Hepatocyte (in vitro differentiated cells): ENCODE measurements at places on chromosomes 2 and 18. TPM values are rescaled to one million over a fixed set of nuclear protein-coding genes. Genes with fewer than 3 reads are reported as not detected.

GRCh38 chr2:177547122-177547521 lies 154.5 kb downstream of the AGPS start:
- H3K27me3 ChIP-seq = no peaks in the 10 kb centered on the region
- no peak for DNase-seq
- H3K27ac ChIP-seq = no peak overlapping the region
- H3K36me3 ChIP-seq = no peaks in the 10 kb centered on the region
- H3K4me3 ChIP-seq = no peak overlapping the region

Gene CCDC150
- total RNA-seq = 5.5 and 6.2 TPM in 2 replicates

GRCh38 chr2:75381032-75381431 lies 179.7 kb downstream of the EVA1A start:
- H3K27me3 ChIP-seq = no peaks in the 10 kb centered on the region
- DNase-seq = no peak
- H3K27ac ChIP-seq = no peak overlapping the region
- no peak overlapping the region for H3K4me3 ChIP-seq
- H3K36me3 ChIP-seq = no peaks in the 10 kb centered on the region
- no peaks in the 10 kb centered on the region for H3K4me1 ChIP-seq

- DNase-seq = peak; percentile 67
- H3K27ac ChIP-seq = no peak overlapping the region
- H3K4me3 ChIP-seq = no peak overlapping the region
- H3K4me1 ChIP-seq = no peaks in the 10 kb centered on the region
- H3K36me3 ChIP-seq = no peaks in the 10 kb centered on the region
- no peaks in the 10 kb centered on the region for H3K27me3 ChIP-seq
These were observed 20.1 kb upstream of the YES1 start for GRCh38 chr18:832085-832681.

GRCh38 chr18:10291568-10291981 lies 162.9 kb upstream of the APCDD1 start:
- peak; percentile 23 for DNase-seq
- H3K4me3 ChIP-seq = no peak overlapping the region
- H3K36me3 ChIP-seq = no peaks in the 10 kb centered on the region
- H3K27me3 ChIP-seq = no peaks in the 10 kb centered on the region
- H3K4me1 ChIP-seq = peaks cover 7% of the 10 kb centered on the region

Gene GALNT3
- total RNA-seq = 48.1 and 49.9 TPM in 2 replicates

Gene UGT1A10
- total RNA-seq = not detected in 2 replicates

- peaks cover 5% of the 10 kb centered on the region for H3K4me1 ChIP-seq
- H3K27ac ChIP-seq = no peak overlapping the region
- H3K27me3 ChIP-seq = no peaks in the 10 kb centered on the region
- no peak for DNase-seq
- H3K36me3 ChIP-seq = no peaks in the 10 kb centered on the region
- H3K4me3 ChIP-seq = no peak overlapping the region
These were observed 18.7 kb upstream of the SLC1A4 start for GRCh38 chr2:64970495-64970894.

DNA sequence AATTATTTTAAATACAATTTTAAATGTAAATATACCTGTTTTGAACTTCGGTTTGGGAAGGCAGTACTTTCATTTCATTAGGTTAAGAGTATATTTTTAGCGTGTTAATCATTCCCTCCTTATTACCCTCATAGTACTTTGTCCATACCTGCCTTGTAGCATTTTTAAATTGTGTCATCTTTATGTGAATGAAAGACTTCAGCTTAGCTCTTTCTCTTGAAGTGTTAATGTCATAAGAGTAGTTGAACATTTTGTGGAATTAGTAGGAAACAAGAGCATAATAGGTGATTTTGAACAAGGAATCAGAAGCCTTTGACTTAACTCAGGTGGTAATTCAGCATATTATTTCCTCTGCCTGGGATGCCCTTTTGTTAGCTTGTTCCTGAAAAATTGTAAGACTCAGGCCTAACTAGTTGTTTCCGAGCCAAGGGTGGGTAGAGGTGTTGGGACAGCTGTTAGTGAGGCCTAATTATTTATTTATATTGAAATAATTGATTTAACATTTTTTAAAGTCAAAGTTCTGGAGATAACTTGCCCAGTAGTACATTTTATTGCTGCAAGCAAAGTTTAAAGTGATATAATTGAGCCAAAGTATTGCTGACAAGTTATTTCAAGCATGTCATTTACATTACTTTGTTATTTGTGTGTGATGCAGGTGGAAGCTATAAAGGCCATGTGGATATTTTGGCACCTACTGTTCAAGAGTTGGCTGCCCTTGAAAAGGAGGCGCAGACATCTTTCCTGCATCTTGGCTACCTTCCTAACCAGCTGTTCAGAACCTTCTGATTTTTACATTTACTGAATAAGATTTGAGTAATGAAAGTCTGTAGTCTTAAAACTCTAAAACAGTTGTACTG lies 38.7 kb downstream of the DDX1 start:
- no peak for DNase-seq
- H3K4me1 ChIP-seq = no peaks in the 10 kb centered on the region
- H3K27ac ChIP-seq = no peak overlapping the region
- H3K27me3 ChIP-seq = no peaks in the 10 kb centered on the region
- peaks cover 5% of the 10 kb centered on the region for H3K36me3 ChIP-seq

DNA sequence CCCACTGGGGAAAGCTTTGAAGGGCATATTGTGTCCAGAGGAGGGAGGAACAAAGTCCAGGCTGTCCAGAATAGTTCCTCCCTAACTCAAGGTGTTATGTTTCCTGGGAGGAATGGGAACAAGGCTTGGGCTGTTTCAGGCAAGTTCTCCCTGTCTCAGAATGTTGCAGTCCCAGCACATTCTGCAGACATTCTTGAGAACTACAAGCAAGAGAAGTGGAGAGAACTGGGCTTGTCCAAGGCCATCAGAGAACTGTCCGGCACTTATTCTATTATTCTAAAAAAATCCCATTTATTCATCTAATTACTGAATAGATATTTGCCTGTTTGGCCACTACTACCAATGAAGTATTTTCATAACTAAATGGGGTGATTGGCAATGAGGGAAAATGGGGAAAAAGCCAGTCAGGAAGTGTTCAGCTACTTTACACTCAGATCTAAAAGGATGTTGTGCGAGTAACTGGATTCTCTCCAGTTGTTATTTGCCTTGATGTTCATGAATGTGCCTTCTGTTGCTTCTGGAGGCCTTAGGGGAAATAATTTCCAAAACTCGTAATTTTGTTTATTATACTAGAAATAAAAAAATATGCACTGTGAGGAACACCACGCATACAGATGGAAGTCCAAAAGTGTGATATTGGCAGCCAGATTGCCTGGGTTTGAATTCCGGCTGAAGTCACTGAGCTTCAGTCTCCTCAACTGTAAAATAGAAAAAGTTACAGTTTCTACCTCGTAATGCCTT lies 300.1 kb upstream of the RND3 start:
- H3K27me3 ChIP-seq = no peaks in the 10 kb centered on the region
- no peaks in the 10 kb centered on the region for H3K36me3 ChIP-seq
- peak; percentile 13 for DNase-seq
- H3K4me1 ChIP-seq = peaks cover 13% of the 10 kb centered on the region
- H3K4me3 ChIP-seq = no peak overlapping the region
- H3K27ac ChIP-seq = peak overlapping the region; percentile 19

- H3K4me1 ChIP-seq = no peaks in the 10 kb centered on the region
- H3K27me3 ChIP-seq = no peaks in the 10 kb centered on the region
- no peak overlapping the region for H3K4me3 ChIP-seq
- no peak overlapping the region for H3K27ac ChIP-seq
These were observed 8.3 kb upstream of the ZC3H15 start for GRCh38 chr2:186477790-186478189.

Gene VAPA
- 267 and 324 TPM in 2 replicates for total RNA-seq

GRCh38 chr2:68799140-68800026 lies 64.8 kb downstream of the ARHGAP25 start:
- no peaks in the 10 kb centered on the region for H3K36me3 ChIP-seq
- H3K4me1 ChIP-seq = no peaks in the 10 kb centered on the region
- no peak for DNase-seq
- no peak overlapping the region for H3K4me3 ChIP-seq

DNA sequence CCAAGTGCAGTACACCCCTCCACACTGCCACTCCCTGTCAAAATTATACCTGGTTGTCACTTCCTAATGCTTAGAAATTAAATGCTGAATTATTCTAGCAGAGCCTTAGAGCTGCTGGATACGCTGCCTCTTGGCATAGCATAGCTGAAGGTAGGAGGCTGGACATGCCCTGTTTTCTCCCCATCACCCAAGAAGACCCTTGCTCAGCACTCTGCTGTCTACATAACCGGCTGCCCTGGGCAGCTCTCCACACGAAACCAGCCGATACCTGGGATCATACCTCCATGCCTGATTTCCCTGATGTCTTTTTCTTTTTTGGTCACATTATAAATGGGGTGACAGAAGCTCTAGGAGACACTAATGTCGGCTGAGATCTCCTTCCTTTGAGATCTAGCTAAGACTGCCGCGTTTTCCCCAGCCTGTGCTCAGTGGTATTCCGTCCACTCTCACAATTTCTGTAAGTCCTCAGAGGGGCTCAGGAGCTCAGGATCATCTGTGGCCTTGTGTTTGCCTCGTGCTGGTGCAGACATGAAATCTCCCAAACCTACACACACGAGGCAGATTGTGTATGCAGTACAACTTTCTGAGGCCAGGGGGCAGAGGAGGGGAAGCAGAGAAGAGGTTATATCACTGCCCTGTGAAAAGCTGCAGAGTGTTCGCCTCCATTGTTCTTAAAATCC lies 13.5 kb upstream of the ZAP70 start:
- H3K4me3 ChIP-seq = no peak overlapping the region
- DNase-seq = peak; percentile 74
- no peak overlapping the region for H3K27ac ChIP-seq

Gene SLC11A1
- total RNA-seq = 0.60 and 0.72 TPM in 2 replicates

Gene GALR1
- total RNA-seq = 0.07 and 0.36 TPM in 2 replicates

DNA sequence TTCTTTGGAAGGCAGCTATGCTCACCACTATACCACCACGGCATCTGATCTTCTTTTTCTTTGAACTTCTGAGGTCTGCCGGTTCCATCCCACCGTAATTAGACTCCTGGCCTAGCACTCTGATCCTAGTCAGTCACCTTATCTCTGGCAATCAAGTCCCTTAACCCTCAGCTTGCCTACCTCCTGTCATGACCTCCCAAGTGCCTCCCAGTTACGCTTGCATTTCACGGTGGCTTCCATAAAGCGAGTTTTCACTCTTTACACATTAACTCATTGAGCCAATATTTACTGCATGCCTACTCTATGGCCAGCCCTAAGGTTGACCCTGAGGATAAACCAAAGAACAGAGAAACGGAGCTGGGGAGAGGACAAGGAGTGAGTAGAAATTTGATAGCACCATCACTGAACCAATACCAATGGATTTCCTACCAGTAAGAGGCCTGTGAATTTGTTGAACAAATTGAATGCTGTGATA lies 37.8 kb upstream of the TMEM182 start:
- no peaks in the 10 kb centered on the region for H3K36me3 ChIP-seq
- no peak overlapping the region for H3K27ac ChIP-seq
- peak; percentile 10 for DNase-seq
- H3K4me3 ChIP-seq = no peak overlapping the region
- no peaks in the 10 kb centered on the region for H3K4me1 ChIP-seq
- no peaks in the 10 kb centered on the region for H3K27me3 ChIP-seq

- no peak overlapping the region for H3K4me3 ChIP-seq
These were observed 178.1 kb downstream of the RAB3GAP1 start for GRCh38 chr2:135230150-135230549.

Gene IL1B
- total RNA-seq = 0.76 and 1.1 TPM in 2 replicates

Gene CTDP1
- 13.8 and 20.4 TPM in 2 replicates for total RNA-seq

Gene LOXHD1
- total RNA-seq = not detected in 2 replicates

DNA sequence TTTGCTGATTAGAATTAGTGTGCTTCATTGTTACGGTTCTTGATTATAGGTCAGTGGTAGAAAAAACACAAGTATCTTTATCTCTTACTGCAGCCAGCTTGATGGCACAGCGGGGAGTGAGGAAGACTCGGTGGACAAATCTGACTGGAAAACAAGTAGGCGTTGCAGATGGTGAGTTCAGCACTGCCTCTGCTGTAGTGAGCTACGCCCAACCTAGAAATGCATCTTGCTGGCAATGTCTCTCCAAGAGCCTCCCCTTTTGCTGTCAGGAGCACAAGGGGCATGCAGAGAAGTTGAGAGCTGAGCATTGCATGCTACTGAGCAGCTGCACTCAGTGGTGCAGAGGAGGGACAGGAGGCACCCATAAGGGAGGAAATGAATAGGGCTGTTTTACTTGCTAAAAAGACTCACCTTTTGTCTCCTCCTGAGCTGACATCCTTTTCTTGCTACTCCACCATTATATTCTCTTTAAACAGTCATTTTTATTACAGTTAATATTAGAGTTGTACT lies 977.3 kb upstream of the ACVR2A start:
- no peak for DNase-seq
- no peaks in the 10 kb centered on the region for H3K27me3 ChIP-seq
- no peaks in the 10 kb centered on the region for H3K36me3 ChIP-seq

GRCh38 chr2:88265352-88266303 lies 95.5 kb downstream of the THNSL2 start:
- H3K36me3 ChIP-seq = no peaks in the 10 kb centered on the region
- H3K4me3 ChIP-seq = no peak overlapping the region
- no peaks in the 10 kb centered on the region for H3K27me3 ChIP-seq
- peak; percentile 51 for DNase-seq
- H3K27ac ChIP-seq = peak overlapping the region; percentile 25

DNA sequence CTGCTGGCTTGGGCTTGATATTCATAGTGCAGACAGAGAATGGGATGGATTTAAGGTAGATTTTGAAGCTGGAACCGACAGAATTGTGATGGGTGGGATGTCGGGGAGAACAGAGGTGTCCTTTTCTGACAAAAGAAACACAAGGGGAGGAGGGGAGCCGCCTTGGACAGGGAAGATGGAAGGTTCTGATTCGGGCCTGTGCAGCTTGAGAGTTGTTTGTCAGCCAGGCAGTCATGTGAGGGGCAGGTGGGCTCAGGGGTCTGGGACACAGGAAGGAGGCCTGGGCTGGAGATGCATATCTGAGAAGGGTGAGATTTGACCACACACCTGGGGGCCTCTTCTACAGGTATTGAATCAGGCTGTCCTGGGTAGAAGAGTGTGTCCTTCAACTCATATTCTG lies 41.4 kb downstream of the NPAS2 start:
- H3K27me3 ChIP-seq = no peaks in the 10 kb centered on the region
- no peak overlapping the region for H3K27ac ChIP-seq
- no peaks in the 10 kb centered on the region for H3K36me3 ChIP-seq

Gene GPR35
- total RNA-seq = 14.7 and 17.3 TPM in 2 replicates

Gene HRH4
- total RNA-seq = not detected in 2 replicates
